ENCODE measurements at places on chromosomes 5 and 9.

- DNase-seq, result peak; percentile 18
These were observed 21.5 kb downstream of the SMIM23 start for GRCh38 chr5:171806976-171807747.

DNA sequence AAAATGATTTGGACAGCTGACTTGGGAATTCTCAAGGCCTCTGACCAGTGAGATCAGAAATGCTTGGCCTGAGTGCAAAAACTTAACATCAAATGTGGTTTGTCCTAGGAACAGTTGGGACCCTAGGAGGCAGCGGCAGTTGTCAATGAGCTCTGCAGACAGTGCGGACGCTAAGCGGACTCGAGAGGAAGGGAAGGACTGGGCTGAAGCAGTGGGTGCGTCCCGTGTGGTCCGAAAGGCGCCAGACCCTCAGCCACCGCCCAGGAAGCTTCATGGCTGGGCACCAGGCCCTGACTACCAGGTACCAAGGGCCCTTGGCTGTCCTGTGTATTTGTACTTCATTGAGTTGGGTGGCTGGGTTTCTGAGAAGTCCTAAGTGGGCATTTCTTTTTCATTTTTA is 43.7 kb upstream of the POMT1 start:
- no peak for DNase-seq

- no peak for DNase-seq
These were observed 102.3 kb downstream of the GLIS3 start for GRCh38 chr9:4197548-4197947.

DNA sequence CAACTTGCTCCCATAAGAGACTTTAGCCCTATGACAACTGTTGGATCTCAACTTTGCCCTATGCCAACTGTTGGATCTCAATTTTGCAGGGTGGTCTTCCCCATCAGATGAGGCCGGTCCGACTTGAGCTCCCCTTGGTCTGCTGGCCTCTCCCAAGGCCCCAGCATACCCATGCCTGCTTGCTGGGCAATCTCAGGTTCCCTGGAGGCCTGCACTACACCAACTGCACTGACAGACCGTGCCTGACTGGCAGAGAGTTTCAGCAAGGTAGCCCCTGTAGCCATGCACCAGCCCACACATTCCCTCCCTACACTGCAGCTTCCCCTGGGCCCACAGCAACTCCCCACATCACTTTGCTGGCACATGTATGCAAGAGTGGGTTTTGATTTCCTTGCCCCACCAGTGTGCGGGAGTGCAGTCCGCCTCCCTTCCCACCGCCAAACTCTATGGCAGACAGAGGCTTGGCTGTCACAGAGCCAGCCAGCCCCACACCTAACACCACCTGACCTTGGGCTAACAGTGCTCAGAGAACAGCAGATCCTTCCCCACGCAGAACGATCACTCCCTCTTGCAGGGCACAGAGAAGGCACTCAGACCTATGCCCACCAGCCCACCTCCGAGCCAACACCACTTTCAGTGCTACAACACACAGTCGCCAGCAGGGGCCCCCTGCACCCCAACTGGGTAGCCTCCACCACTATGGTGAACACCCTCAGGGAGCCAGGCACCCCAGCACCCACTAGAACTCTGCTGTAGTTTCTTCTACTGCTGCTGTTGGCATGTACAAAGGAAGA is 279.9 kb upstream of the COX7C start:
- no peak for DNase-seq

DNA sequence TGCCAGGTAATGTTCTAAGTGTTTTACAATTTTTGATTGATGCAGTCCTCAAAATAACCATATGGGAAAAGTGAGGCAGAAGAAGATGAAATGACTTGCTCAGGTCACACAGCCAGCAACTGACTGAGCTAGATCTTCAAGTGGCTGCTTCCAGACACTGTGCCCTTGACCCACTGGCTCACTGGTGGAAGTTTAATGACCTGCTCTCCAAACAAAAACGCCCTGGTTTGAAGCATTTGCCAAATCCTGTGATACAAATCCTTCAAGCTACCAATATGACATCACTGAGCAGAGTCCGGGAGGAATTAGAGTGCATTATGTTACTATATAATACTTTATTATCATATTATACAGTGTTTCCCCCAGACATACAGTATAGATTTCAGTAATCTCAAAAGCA is 459.4 kb downstream of the GADD45G start:
- DNase-seq, result no peak

GRCh38 chr5:114314061-114314460 is 47.8 kb upstream of the KCNN2 start:
- DNase-seq, result no peak

DNA sequence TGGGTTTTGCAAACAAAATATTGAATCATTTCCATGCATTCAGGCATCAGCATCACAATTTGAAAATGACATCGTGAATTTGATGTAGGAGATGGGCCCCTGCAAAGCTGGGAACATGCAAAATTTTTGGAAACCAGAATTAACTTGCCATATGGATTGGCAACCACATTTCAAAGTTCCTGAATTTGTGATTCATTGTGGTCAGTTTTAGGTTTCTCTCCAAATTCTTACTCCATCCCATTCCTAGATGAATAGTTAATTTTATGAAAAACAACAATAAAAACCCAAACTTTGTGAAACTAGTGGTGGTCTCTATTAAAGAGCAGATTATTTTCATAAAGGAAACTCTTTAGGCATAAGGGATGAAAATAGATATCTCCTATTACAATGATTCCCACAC is 107.8 kb upstream of the SLIT3 start:
- DNase-seq, result no peak

GRCh38 chr9:106779796-106780195 is 83.2 kb upstream of the ZNF462 start:
- DNase-seq, result no peak

Data from NCI-H748 treated with DMSO at 0.1 percent for 48 hours (cell line).